GF-D8 (cell line): ENCODE measurements at places on chromosomes 13 and 19.

- DNase-seq: no peak
Measured at GRCh38 chr19:3213159-3213558, 11.3 kb upstream of the CELF5 start.

DNA sequence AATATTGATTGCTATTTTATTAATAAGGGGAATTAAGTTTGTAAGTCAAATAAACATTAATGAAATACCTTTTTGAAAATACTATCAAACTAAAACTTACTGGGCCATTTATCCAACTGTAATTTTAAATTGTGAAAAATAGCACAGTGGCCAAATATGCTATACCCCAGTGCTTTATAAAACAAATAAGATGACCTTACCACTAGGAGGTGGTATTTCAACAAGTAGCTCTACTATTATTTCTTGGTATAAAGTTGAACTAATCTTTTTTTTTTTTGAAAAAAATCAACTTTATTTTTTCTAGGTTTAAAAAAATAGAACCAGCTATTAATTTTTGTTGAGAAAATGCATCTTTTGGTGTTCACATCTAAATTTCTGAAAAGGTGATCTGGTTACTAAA lies 14.7 kb downstream of the LACC1 start:
- DNase-seq: no peak

- no peak for DNase-seq
Measured at GRCh38 chr19:16627193-16627927, 644 bp downstream of the MED26 start.

- no peak for DNase-seq
Measured at GRCh38 chr13:40155201-40155600, 499.7 kb downstream of the COG6 start.

DNA sequence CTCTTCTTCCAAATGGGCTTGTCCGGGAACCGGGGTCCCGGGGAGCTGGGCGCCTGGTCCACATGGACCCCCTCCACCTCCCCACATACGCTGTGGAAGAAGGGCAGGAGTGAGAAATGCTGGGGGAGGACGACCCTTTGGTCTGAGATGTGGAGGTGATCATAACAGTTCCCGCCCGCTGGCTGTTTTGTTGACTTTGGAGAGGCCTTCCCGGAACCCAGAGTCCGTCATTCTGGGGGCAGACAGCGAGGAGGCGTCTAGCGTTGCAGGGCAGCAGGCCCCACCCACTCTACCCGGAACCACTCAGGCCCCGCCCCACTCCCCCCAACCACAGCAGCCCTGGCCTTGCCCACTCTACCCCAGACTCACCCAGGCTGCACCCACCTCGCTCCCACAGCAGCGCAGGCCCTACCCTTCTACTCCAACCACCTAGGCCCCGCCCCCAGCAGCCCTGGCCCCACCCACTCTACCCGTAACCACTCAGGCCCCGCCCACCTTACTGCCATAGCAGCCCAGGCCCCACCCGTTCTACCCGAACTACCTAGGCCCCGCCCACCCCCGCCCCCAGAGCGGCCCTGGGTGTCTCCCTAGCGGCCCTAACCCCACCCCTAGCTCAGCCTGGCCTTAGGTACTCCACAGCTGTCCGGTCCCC lies 7.1 kb downstream of the GPR108 start:
- no peak for DNase-seq

GRCh38 chr13:47332149-47332548 lies 435.3 kb upstream of the HTR2A start:
- no peak for DNase-seq

GRCh38 chr19:35310811-35311465 lies 18.0 kb upstream of the CD22 start:
- DNase-seq: no peak

GRCh38 chr19:19575411-19575810 lies 37.3 kb downstream of the CILP2 start:
- DNase-seq: no peak
